ENCODE measurements at places on chromosomes 5 and 9. TPM values are rescaled to one million over a fixed set of nuclear protein-coding genes. Genes with fewer than 3 reads are reported as not detected.

- no peak for DNase-seq
Measured at GRCh38 chr9:90900130-90900529, 98.5 kb downstream of the SYK start.

Gene CAVIN4
- 0.64 TPM for total RNA-seq

DNA sequence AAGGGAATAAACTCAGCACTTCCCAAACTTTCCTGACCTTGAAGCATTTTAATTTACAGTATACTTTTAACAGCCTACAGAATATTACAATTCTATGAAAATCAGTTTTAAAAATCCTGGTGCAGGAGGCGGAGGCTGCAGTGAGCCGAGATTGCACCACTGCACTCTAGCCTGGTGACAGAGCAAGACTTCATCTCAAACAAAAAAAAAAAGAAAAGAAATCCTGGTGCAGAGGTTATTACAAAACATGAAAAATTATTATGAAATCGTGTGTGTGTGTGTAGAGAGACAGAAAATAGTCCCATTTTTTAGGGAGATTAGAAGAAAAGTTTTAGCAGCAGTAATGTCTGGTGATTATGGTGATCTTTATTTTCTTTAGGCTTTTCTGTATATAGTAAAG is 26.9 kb downstream of the GOLPH3 start:
- DNase-seq: no peak

Gene LECT2
- total RNA-seq: not detected

- DNase-seq: no peak
Measured at GRCh38 chr5:180333661-180334060, 19.5 kb downstream of the GFPT2 start.

- DNase-seq: no peak
Measured at GRCh38 chr5:126793097-126793496, 16.2 kb downstream of the LMNB1 start.

Gene ADGRD2
- total RNA-seq: not detected
